ENCODE measurements at places on chromosomes 13 and 19.

DNA sequence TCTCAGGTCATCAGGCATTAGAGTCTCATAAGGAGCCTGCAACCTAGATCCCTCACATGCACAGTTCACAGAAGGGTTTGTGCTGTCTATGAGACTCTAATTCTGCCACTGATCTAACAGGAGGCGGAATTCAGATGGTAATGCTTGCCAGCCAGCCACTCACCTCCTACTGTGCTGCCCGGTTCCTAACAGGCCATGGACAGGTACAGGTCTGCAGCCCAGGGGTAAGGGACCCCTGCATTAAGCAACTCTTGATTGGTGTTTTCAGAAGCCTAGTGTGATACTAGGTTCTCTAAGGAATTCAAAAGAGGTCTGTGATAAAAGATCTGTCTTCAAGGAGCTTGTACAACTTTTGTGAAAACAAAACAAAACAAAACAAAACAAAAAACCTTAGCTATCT lies 31.1 kb downstream of the CAB39L start:
- no peak for ATAC-seq

GRCh38 chr19:46159418-46160232 lies 11.6 kb downstream of the IGFL2 start:
- no peak for ATAC-seq

GRCh38 chr19:30074096-30074495 lies 132.1 kb downstream of the URI1 start:
- no peak for ATAC-seq

DNA sequence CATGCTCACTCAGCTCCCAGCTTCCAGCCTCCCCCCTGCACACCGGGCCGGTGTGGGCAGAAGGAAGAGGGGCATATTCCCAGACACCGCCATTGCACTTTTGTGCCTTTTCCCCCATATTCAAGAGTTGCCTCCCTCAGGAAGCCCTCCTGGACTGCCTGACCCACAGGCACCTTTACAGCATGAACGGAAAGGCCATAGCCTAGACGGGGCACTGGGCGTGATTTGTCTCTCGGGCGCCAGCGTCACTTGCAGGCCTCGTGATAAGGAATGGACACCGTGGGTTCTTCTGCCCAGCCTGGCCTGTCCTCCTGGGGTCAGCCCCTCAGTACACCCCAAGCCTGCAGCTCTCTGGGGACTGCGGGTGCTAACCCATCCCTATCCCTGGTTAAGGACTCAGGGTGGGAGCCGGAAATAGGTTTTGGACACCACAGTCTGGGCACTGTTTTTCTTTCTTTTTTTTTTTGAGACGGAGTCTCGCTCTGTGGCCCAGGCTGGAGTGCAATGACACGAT lies 933 bp upstream of the UQCR11 start:
- no peak for ATAC-seq

- ATAC-seq = no peak
These were observed 251.1 kb downstream of the EFNB2 start for GRCh38 chr13:106284358-106284757.

DNA sequence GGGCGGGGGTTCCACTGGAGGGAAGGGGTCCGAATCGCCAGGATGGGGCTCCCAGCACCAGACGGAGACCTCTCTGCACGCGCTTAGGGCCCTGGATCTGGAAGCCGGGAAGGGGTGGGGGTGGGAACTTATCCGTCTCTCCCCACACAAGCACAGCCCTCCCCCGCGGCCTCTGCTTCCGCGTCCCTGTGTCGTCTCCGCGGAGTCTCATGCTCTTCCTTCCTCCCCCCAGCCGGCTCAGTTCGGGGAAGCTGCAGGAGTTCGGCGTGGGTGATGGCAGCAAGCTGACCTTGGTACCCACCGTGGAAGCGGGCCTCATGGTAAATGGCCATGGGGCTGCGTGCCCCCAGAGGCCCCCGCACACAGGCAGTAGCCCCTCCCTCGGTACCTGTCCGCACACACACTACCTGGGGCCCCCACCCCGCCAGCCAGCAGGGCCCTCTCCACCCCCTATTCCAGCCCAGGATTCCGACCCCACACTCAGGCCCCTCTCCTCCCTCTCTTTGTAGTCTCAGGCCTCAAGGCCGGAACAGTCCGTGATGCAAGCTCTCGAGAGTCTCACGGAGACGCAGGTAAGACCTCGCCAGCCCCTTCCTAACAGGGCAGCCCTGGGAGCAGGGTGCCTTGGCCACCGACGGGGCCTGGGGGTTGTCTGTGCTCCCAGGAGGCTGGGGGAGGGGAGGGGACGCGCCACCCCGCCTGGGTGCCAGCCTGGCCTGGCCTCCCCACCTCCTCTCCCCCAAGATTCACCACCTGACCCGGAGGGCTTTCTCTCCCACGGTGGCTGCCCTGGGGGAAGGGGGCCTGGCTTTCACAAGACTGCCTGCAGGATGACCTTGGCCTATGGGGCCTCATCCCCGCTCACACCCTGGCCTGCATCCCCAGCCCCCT lies 3.2 kb downstream of the MIDN start:
- peak; percentile 0 for ATAC-seq

GRCh38 chr13:37869756-37870488 lies at the start of gene TRPC4:
TSS of gene TRPC4 (minus strand) at chr13:37869772. CDS start at chr13:37783333, 86,439 bp downstream.
- ATAC-seq = peak; percentile 88

DNA sequence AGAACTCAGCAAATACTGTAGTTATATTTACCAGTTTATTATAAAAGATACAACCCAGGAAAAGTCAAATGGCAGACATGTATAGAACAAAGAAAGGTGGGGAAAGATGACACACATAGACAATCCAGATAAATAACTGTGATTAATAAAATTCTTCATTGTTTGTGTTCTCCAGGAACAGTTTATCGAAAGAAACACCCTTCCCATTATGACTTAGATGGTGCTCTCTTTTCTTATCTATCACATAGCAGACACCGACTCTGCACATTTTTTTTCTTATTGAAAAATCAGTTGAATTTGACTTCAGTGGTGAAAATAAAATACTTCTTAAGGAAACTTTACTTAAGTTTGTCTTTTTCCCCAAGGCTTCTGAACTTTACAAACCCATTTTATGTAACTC lies 6.2 kb downstream of the ZNF708 start:
- no peak for ATAC-seq

DNA sequence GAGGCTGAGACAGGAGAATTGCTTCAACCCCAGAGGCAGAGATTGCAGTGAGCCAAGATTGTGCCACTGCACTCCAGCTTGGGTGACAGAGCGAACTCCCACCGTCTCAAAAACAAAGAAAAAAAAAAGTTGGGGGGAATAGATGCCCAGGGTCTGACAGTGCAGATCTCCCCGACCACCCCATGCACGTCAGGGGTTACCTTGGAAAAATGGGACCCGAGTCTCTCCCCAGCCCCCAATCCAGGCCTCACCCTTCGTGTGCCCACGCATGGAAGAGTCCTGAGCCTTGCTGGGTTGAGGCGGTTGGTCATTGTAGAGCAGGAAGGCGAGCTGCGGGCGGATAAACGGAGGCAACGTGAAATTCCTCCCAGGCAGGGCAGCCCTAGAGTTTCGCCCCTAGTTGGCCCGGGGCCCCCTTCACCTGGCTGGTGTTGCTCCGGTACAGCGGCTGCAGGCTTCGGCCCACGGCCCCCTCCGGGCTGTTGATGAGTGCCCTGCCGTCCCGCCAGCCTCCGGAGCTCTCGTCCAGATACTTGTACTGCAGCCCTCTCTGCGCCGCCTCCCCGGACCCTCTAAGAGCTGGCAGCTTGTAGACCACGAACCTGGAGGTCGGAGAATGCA lies 588 bp downstream of the DNASE2 start:
- ATAC-seq = peak; percentile 64

DNA sequence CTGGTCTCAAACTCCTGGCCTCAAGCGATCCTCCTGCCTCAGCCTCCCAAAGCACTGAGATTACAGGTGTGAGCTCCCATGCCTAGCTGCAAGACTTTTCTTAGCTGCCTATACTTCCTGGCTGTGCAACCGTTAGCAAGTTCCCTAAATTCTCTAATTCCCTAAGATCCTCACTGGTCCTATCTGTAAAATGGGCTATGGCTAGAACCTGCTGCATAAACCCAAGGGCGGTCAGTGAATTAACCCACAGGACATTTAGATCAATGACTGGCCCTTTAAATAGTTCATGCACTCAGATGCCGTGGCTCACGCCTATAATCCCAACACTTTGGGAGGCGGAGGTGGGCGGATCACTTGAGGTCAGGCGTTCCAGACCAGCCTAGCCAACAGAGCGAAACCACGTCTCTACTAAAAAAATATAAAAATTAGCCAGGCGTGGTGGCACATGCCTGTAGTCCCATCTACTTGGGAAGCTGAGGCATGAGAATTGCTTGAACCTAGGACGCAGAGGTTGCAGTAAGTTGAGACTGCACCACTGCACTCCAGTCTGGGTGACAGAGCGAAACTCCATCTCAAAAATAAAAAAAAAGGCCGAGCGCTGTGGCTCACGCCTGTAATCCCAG lies 4.1 kb upstream of the C19orf53 start:
- ATAC-seq = no peak

- peak; percentile 91 for ATAC-seq
These were observed 265.2 kb upstream of the SGCG start for GRCh38 chr13:22915442-22916082.

- ATAC-seq = peak; percentile 46
These were observed 18.7 kb downstream of the LSM4 start for GRCh38 chr19:18304208-18304457.

- ATAC-seq = no peak
These were observed 72.4 kb upstream of the USPL1 start for GRCh38 chr13:30545320-30545719.

GRCh38 chr13:50370303-50370950 lies 355.2 kb downstream of the KCNRG start:
- ATAC-seq = no peak

DNA sequence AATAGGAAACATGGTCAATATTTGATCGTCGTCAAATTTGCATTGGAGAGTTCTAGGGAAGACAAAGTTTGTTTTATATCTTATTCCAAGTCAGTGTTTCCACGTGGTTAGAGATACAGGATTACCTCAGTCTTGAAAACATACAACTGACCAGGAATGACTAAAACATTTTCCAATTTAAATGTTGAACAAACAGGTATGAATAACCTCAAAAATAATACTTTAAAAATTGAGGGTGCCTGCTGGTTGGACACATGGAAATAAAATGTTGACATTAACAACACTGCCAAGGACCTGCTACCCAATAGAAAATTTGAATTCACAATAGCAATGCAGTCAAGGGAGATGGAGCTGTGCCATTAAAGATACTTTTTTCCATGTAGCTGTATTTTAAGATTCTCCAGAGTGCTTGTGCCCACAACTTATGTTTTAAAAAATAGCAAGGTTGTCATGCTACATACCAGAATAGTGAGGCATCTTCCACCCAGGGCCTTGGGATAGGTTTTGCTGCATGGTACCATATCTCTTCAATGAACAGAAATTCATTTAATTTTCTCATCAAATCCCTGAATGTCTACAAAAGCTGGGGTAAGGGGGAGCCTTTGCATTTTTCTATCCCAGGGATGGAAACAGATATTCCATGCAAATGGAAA lies 260.8 kb downstream of the EFNB2 start:
- no peak for ATAC-seq

- peak; percentile 27 for ATAC-seq
These were observed 11.0 kb downstream of the MOB3A start for GRCh38 chr19:2084993-2085720.
